Suppressor macrophage (primary cell): ENCODE measurements at places on chromosomes 3 and 15.

GRCh38 chr3:101533603-101533968, 20.6 kb upstream of the SENP7 start:
- DNase-seq = no peak

- peak; percentile 56 for DNase-seq
Observed at GRCh38 chr15:68418611-68419161, 13.3 kb downstream of the ITGA11 start.

DNA sequence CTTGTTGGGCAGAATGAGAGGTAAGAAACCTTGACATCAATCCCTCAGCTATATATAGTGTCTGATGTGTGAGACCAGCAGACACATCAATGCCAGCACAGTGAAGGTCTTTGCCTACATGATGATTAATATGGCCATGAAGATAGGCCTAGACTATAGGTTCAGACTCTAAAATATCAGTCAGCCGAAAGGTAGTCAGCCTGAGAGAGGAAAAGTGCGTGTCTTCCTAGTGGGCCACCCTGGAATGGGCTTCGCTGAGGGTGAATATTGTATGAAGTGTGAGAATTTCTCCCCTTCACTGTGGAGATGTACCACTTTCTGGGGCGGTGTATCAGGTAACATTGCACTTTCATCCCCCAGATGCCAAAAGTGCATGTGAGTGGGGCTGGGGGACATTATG, 33.0 kb upstream of the EPHB1 start:
- DNase-seq = no peak

GRCh38 chr15:56254265-56254664, 10.6 kb upstream of the RFX7 start:
- no peak for DNase-seq
